ENCODE measurements at places on chromosomes 1 and 21.

DNA sequence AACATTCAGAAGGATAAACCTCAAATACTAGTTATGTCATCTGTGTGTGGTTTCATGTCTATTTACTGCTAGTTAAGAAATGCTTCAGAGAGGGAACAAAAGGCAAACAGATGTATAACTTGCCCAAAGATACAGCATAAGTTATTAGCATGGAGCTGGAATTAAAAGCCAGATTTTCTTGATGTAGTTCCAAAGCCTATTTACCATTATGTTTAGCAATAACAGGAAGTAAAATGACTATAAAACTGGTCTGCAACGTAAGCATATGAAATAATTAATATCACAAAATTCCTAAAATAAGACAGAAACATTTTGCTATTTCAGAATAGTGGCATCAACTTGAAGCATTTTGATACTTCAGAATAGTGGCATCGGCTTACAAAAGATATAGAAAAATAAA, 1232.8 kb downstream of the NCAM2 start:
- no peak for DNase-seq

DNA sequence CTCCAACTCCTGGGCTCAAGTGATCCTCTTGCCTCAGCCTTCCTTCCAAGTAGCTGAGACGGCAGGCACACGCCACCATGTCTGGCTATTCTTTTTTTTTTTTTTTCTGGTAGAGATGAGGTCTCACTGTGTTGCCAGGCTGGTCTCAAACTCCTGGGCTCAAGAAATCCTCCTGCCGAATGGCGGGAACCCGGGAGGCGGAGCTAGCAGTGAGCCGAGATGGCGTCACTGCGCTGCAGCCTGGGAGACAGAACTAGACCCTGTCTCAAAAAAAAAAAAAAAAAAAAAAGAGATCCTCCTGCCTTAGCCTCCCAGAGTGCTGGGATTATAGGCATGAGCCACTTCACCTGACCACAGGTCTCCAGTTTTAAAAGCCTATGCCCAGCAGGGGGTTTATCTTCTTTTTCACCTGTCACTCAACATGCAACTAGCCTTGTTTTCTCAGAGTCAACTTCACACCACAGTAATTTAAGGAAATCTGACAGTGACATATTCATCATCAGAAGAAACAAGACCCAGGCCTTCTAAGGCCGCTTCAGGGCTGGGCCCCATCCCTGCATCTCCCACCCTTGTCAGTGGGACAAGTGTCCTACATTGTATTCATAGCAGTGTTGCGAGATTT, 38.3 kb upstream of the GALNT2 start:
- DNase-seq = no peak

- DNase-seq = no peak
Measured at GRCh38 chr1:192066202-192066601, 92.1 kb upstream of the RGS18 start.

GRCh38 chr1:156229809-156230472, 12.0 kb upstream of the BGLAP start:
- no peak for DNase-seq

DNA sequence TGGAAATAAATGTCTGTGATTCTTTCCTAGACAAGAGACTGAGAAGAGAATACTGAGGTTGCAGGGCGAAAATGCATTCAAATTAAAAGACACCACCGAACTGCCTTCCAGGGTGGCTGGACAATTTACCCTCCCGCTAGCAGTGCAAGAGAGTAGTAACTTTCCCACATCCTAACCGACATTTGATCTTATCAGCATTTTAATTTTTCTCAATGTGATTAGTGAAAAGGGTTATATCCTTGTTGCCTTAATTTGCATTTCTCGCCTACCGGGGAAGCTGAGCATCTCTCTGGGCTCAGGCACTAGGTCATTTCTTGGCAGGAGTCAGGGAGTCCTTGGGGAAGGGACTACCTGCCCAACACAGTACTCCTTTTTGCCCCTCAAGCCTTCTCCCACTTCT, 2.8 kb downstream of the TNFRSF8 start:
- no peak for DNase-seq

DNA sequence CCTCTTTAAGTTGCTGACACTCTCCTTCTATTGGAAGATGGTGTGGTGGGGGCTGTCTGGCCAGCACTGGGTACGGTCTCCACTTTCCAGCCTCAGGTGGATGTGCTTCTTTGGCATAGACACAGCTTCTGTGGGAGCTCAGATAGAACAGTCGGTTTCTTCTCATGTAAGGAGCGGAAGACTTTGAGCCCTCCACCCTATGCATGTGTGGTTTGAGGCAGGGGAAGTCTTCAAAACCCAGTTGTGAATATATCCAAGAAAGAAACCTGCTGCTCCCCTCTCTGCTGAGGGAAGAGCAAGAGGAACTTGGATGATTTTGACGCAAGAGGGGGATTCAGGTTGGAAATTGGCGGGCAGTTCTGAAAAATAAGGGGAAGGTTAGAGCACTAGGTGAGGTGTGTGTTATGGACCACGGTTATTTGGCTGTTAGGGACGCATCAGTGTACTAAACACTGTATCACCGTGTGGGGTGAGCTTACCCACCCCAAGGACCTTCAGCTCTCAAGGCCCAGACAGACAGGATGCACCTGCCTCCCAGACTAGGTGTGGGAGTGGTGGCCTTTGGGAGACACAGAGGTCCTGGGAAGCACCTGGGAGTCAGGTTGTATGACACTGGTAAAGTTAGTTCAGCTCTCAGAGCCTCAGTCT, 36.2 kb downstream of the IL6R start:
- DNase-seq = no peak

- DNase-seq = peak; percentile 41
Measured at GRCh38 chr1:213244664-213245091, 193.6 kb downstream of the RPS6KC1 start.

- DNase-seq = no peak
Measured at GRCh38 chr1:3762151-3762872, 10.1 kb downstream of the CCDC27 start.

GRCh38 chr1:203265541-203265940, 36.1 kb upstream of the CHIT1 start:
- DNase-seq = no peak

DNA sequence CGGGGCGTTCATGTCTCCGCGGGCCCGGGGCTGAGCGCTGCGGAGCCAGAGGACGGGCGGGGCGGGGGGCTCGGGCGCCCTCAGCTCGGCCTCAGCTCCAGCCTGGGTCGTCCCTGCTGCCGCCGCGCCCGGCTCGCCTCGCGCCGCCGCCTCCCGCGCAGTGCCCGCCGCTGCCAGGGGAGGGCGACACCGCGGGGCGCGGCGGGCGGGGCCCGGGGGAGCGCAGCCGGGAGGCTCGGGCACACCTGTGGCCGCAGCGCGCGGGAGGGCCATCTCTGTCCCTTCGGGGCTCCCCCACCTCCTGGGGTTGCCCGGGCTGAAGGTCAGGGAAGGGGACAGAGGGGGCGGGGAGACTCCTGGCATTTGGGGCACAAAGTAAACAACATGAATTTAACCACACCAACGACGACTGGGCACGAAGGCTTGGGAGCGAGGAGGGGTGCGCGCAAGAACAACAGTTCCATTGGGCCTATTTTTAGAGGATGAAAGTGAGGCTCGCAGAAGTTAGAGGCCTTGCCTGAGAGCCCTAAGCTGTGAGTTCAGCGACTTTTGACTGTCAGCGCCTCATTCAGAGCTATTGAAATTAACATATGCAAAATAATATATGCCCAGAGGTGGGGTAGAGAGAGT, at the start of gene FAM131C:
TSS of gene FAM131C (minus strand) at position 162 of the 630 bp plus-strand sequence. CDS start 209 bp downstream, outside the sequence.
- DNase-seq = peak; percentile 89

DNA sequence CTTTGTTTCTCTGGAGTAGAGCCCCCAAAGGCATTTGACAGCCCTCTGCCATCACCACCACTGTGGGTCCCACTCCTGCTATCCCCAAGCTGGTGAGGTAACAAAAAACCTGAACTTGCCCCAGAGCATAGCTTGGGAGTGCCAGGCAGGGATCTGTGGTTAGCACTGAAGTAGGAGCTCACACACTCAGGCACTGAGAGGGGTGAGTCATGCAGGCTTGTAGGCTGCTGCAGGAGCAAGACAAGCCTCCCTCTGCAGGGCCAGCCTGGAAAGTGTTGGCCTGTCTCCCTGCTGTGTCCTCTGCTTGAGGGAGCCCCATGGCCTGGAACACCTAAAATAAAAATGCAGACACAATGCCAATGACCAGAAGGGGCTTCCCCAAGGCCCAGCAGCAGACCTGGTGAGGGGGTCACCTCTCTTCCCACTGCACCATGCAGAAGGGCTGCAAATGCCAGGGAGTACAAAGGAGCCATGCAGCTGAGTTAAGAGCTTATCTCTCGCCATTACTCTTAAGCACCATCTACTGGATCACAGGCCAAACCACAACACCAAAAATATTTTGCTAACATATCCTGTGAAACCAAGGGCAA, 108.9 kb upstream of the POGK start:
- DNase-seq = peak; percentile 8

DNA sequence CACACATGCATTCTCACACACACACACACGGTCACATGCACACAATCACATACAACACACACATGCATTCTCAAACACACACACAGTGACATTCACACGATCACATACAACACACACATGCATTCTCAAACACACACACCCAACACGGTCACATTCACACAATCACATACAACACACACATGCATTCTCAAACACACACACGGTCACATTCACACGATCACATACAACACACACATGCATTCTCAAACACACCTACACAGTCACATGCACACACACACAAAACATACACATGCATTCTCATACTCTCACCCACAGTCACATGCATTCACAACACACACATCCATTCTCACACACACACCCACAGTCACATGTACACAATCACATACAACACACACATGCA, 135.0 kb downstream of the CASZ1 start:
- DNase-seq = no peak

DNA sequence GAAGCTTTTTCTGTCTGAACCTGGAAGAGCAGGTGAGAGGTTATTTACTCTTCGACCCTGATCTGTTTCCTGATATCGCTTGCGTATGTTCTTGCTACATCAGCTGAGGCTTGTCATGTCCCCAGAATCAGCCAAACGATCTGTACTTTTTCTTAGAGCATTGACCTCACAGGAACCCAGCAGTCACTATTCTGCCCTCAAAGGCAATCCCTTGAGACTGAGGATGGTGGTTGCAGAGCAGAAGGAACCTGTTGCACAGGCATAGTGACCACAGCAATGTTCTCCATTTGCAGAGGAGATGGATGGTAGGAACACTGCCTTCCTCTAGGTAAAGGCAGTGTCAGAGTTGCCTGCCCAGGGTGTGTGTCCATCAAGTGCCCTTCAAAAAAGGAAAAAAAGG, 11.3 kb upstream of the LACTBL1 start:
- no peak for DNase-seq

DNA sequence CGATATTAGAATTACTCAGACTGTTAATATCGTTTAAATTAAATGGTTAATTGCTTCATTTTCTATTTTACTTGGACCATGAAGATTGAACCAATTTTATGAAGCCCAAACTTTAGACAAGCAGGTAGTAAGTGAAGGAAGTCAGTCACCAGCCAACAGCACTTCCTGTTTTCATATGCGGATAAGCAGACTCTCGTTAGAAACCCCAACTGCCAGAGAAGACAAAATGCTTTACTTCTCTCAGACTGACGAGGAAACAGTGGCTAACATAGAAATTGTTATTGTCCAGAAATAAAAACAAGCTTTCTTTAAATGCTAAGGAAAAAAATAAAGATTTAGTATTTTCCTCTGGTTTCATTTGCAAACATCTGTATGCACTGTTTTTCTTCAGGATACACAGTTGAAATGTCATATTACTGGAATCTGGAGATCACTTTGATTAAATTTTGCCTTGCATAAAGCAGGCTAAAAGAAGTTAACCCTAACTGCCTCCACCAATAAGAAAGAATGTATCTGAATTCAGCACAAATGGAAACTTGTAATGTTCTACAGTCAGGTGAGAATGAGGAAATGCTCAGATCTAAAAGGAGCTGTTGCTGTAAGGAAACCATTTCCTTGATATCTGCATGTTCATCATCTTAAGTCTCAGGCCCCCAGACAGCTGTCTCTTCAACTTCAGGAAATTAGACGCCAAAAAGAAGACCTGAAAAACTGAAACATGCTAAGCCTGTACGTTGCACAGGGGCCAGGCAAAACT, 129.8 kb upstream of the SAMSN1 start:
- DNase-seq = no peak

DNA sequence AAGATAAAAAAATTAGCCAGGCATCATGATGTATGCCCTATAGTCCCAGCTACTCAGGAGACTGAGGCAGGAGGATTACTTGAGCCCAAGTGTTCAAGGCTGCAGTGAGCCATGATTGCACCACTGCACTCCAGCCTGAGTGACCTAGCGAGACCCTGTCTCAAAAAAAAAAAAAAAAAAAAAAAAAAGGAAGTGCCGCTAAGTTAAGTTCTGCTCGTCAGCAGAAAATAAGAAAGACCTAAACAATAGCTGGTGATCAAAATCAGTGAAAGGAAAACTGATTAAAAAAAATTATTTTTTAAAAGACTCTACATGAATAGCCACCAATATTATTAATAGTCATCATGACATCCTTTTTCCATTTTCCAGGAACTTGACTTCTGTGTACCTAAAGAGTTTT, 44.2 kb upstream of the MTR start:
- DNase-seq = no peak

DNA sequence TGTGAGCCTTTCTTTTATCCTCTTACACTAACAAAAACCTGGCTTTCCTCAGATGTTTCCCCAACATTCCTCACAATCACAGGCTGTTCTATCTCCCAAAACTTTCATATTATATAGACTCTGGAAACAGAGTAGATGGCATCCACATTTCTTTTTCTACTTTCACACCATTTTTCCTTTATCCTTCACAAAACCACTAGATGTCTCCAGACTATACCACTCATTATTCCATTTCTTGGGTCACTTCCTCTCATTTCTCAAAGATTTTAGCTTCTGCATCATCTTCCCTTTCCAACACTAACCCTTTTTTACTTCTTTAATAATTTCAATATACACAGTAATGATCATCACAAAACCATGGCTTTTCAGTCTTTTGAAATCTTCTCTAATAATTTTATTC, 286.0 kb upstream of the DEPDC1 start:
- DNase-seq = no peak

Data from AG20443 (cell line).